Suppressor macrophage treated with lipopolysaccharide for 4 hours (primary cell): ENCODE measurements at places on chromosomes 12 and 14.

DNA sequence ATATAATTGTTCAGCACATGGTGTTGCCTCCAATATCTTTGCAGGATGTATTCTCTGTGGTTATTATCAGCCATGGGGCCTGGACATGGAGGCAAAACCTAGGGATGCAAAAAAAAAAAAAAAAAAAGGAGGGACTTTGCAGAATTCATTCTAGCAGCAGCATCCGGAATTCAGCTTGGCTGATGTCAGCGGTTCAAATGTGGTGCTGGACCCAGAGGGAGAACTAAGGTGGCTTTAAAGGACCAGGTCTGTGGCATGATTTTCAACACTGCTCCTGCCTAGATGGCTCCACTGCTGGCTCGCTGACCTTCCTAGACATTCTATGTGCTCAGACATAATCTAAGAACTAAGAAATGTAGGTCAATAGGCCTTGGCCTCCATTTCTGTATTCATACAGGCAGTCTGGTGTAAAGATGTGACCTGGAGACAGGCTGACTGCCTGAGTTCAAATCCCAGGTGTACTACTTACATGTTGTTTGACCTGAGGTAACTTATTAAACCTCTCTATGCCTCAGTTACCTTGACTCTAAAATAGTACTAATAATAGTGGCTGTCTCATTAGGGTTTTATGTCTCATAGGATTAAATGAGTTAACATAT lies 108.6 kb downstream of the PPM1A start:
- no peak for DNase-seq

DNA sequence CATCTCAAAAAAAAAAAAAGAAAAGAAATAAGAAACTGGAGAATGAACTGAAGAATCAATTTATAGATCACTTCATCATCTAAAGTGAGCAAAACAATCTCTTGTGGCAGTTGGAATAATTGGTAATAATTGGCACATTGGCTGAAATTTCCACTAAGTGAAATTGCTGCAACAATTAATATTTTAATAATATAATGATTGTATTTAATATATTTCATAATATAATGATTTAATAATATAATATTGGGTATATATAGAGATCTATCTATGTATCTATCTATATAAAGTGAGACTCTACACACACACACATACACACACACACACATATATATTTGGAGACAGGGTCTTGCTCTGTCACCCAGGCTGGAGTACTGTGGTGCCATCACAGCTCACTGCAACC lies 81.2 kb upstream of the PRICKLE1 start:
- DNase-seq: no peak

DNA sequence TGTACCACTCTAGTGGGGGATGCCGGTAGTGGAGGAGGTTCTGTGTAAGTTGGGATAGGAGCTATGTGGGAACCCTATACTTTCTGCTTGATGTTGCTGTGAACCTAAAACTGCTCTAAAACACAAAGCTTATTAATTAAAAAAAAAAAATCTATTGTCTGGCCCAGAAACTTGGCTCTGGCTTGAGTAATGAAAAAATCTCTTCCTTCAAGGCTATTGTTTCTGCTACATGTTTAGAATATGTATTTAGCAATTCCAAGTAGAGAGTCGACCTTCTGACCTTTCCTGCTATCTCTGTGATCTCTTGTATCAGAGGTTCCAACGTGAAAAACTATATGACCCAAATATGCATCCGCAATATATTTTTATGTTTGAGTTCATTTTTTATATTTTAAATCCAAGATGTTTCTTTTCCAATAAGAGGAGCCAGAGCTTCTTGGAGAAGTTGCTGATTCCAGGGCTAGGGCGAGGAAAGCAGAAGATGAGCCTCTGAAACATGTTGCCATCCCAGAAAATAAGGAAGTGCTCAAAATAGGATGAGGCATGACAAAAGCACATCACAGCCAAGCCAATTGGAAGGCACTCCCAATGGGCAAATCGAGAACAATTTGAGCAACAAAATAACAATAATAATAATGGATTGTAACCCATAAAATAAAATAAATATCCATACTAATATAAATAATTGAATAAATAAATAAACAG lies 184.6 kb upstream of the TMEM260 start:
- DNase-seq: peak; percentile 53

DNA sequence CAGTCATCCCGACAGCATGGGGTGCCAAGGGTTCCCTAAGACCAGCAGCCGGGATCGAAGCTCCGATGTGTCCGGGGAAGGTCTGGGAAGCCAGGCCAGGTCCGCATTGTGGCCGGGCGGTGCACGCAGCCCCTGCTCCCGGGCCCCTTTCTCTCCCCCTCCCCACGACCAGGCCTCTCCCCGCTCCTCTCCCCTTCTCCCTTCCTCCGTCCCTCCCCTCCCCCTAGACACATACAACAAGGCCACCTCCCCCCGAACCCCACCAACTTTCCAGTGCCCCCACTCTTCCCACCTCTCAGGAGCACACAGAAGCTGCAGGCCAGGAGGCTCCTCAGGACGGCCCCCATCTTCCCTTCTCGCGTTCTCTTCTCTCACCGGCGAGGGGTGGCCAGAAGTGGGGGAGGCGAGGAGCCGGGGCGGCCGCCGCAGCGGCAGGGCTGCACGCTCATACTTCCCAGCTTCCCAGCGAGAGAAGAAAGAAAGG lies 413 bp downstream of the LRP6 start:
- DNase-seq: peak; percentile 7

DNA sequence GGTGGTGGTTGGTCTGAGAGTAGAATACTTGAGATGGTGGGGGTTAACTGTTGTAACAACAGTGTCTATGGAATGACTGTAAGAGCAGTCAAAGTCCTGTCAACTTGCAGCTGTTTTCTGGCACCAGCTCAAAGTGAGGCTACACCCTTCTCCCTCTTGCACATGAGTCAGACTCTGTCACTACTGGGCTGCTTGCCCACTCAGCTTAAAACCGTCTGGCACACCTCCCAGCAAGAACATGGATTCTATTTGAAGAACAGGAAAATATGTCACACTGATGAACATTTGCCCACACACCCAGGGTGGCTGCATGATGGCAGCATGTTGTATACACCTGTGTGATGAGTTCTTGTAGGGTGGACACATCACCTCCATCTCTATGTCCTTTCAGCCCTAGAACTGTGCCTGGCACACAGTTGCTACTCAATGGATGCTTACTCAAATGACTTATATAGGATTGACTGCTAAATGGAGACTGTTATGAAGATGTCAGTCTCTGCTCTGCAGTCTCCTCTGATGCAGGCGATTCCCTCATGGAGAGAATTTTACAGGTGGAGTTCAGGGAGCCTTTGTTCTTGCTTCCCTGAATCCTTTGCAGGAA lies 19.3 kb upstream of the SERPINA6 start:
- DNase-seq: peak; percentile 90

- DNase-seq: peak; percentile 61
These were observed 3.5 kb downstream of the DAZAP2 start for GRCh38 chr12:51242120-51242519.

DNA sequence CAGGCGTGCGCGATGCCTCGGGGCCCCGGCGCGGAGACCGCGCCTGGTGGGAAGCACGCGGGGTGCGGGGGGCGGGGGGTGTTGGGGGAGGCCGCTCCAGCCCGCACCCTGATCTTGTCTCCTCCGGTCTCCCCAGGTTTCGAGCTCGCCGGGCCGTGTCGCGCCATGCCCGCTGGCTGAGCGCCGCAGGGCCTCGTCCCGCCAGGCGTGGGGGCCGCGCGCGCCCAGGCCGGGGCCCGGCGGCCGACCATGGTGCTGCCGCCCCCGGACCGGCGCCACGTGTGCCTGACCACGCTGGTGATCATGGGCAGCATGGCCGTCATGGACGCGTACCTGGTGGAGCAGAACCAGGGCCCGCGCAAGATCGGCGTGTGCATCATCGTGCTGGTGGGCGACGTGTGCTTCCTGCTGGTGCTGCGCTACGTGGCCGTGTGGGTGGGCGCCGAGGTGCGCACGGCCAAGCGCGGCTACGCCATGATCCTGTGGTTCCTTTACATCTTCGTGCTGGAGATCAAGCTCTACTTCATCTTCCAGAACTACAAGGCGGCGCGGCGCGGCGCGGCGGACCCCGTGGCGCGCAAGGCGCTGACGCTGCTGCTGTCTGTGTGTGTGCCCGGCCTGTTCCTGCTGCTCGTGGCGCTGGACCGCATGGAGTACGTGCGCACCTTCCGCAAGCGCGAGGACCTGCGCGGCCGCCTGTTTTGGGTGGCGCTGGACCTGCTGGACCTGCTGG lies 2.4 kb downstream of the TMEM121 start:
- DNase-seq: no peak

DNA sequence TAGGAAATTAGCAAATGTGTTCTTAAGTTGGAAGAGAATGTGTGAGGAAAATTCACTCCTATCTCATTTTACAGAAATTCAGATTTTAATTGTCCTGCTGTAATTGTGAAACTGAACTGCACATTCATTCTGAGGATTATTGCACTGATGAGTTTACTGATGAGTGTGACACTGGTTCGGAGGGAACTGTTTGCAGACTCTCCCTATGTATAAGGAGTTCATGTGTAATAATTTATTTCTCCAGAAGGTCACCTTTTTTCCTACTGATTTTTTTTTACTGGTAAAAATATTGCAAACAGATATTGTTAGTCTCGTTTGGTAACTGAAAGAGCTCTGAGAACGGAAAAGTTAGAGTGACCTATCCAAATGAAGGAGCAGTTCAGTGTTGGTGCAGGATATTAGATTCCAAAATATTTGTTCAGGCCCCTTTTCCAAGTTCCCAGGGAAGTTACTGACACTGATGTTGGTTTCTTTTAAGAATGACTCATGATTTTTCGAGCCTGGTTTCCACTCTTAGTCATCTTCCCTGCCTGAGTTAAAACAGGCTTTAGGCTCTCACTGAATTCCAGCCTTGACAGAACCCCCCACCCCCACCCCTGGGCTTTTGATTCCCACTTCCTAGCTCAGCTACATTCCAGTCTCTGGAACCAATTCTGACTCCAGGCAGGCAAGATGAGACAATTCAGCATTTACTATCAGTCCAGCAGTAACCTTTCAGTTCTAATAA lies 18.4 kb downstream of the ANO6 start:
- DNase-seq: peak; percentile 82

DNA sequence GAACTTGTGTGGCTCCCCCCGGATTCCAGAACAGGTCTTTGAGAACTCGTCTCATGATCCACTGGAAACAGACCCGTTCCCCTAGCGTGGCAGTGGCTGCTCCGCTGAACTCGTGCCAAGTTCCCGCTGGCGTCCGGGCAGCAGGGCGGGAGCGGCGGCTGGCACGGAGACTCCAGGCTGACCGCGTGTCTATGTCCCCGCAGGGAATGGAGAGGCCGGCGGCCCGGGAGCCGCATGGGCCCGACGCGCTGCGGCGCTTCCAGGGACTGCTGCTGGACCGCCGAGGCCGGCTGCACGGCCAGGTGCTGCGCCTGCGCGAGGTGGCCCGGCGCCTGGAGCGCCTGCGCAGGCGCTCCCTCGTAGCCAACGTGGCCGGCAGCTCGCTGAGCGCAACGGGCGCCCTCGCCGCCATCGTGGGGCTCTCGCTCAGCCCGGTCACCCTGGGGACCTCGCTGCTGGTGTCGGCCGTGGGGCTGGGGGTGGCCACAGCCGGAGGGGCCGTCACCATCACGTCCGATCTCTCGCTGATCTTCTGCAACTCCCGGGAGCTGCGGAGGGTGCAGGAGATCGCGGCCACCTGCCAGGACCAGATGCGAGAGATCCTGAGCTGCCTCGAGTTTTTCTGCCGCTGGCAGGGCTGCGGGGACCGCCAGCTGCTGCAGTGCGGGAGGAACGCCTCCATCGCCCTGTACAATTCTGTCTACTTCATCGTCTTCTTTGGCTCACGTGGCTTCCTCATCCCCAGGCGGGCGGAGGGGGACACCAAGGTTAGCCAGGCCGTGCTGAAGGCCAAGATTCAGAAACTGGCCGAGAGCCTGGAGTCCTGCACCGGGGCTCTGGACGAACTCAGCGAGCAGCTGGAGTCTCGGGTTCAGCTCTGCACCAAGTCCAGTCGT lies 1.5 kb downstream of the APOLD1 start:
- peak; percentile 92 for DNase-seq

GRCh38 chr12:9792185-9792900 lies 31.6 kb upstream of the CD69 start:
- DNase-seq: no peak

GRCh38 chr14:71753126-71753830 lies 179.0 kb upstream of the RGS6 start:
- peak; percentile 84 for DNase-seq

GRCh38 chr14:68976160-68977067 lies 2.7 kb downstream of the ACTN1 start:
- peak; percentile 34 for DNase-seq

GRCh38 chr12:44550377-44550776 lies 325.7 kb downstream of the NELL2 start:
- DNase-seq: no peak

- DNase-seq: no peak
These were observed 20.7 kb upstream of the NCOR2 start for GRCh38 chr12:124588018-124588634.

DNA sequence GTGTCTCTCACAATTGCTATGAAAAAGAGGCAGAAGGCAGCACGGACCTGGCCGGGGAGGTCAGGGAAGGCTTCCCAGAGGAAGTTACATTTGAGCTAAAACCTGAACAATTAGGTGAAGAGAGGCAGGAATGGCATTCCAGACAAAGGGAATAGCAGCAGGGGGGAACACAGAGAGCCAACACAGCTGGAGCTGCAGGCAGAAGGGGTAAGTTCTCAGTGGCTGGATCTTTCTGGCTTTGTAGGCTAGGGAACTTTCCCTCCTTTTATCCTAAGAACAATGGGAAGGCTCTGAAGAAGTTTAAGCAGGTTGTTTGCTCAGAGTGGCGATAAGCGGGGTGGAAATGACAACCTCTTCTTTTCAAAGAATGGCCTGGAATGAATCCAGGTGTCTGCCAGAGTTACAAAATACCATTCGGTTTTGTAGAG lies 100.0 kb downstream of the PRIMA1 start:
- no peak for DNase-seq

DNA sequence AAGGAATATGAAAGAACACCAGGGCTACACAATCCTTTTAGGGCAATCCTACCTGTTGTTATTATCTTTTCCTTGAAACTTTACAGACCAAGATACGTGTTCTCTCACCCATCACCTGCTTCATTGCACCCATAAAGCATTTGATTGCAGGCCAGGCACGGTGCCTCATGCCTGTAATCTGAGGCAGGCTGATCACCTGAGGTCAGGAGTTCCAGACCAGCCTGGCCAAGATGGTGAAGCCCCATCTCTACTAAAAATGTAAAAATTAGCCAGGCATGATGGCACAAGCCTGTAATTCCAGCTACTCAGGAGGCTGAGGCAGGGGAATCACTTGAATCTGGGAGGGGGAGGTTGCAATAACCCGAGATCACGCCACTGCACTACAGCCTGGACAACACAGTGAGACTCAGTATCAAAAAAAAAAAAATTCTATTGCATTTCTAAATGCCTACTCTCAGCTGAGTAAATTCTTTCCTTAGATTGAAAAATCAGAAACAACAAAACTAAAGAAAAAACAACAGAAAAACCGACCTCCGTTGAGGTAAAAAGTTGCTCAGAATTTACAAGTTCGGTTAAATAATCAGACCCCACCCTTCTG lies 183.7 kb upstream of the TMEM132C start:
- no peak for DNase-seq

- DNase-seq: peak; percentile 84
These were observed 1.7 kb downstream of the ARHGAP9 start for GRCh38 chr12:57477710-57478681.
